CD4-positive, alpha-beta T cell (primary cell): ENCODE measurements at places on chromosomes 7 and 10.

DNA sequence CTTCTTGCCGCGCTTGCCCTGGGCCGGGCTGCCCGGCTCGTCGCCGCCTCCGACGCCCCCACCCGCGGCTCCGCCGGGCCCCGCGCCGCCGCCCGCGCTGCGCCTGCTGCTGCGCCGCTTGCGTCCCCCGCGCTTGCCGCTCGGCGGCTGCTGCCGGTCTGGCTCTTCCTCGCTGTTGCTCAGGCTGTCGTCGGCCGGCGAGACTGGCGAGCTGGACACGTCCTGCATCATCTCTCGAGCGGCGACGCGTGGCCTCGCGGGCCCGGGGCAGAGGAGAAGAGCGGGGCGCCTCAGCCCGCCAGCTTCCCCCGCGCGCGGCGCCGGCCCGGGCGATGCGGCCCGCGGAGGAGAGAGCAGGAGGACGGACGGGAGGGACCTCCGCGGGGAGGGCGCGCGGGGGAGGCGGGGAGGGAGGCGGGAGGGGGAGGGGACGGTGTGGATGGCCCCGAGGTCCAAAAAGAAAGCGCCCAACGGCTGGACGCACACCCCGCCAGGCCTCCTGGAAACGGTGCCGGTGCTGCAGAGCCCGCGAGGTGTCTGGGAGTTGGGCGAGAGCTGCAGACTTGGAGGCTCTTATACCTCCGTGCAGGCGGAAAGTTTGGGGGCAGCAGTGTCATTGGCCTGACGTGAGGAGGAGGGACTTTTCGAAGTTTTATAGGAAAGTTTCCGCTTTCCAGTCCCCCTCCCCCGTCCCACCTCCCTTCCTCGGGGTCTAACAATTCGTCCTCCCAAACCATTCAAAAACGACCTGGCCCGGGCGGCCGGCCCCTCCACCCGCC is at the start of gene TWIST1:
Gene TWIST1 (minus strand): TSS at position 546 of the 779 bp plus-strand sequence. CDS start 315 bp downstream, at position 231.
- DNase-seq = no peak

GRCh38 chr10:48289501-48290238 is 15.2 kb upstream of the FRMPD2 start:
- peak; percentile 21 for DNase-seq

GRCh38 chr10:10490581-10490980 is 527.1 kb upstream of the CELF2 start:
- no peak for DNase-seq

DNA sequence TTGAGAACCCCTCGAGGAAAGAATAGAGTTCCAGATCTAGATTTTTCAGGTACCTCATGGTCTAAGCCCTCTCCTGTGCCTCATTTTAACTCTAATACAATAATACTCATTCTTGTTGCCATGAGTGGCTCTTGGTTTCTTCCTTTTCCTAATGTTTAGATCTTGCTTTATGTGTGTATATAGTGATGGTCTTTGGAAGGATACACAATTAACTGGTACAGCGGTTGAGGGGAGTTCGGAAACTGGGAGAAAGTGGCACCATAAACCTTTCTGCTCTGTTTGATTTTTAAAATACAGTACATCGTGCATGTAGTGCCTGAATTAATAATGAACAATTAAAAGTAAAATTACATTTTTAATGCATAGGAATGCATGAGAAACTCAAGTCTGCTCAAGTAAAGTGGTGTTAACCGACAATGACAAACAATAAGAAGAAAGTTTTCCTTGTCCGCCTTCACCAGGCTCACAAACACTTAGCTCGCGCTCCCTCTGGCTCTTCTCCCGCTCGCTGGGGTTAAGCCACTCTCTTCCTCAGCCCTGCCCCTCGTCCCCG is 386 bp upstream of the EIF4EBP2 start:
- no peak for DNase-seq

GRCh38 chr10:129761981-129762956 is 201.8 kb downstream of the EBF3 start:
- no peak for DNase-seq

DNA sequence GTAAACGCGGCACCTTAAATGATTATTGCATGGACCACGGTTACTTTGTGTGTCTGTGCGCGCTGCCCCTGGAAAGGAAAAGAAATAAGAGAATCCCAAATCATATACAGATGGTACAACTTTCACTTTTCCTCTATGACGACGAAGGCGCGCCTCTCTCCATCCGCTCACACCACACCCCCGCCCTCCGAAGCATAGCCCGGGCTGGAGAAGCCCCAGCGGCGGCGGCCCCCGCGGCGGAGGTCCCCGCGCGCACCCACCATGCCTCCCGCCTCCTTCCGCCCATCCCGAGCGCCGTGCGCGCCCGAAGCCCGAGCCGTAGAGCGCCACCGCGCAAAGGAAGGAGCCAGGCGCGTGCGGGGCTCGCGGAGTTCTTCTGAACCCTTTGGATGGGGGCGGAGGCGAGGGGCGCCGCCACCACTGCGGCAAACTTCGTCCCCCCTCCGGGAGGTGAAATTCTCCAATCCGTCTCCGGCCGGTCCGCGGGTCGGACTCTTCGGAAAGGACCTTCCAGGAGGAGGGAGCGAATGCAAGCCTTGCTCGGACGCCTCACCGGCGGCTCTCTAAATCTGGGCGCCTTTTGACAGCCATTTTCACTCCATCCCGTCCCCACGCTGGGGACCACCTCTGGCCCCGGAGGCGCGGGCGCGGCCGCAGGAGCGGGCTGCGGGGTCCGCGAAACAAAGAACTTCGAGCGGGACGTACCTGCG is 588 bp downstream of the GLI3 start:
- DNase-seq = no peak

- no peak for DNase-seq
Measured at GRCh38 chr10:76942628-76943416, 694.8 kb downstream of the KCNMA1 start.

- DNase-seq = no peak
Measured at GRCh38 chr10:26579256-26580063, 118.0 kb upstream of the PDSS1 start.
